Brain microvascular endothelial cell (primary cell): ENCODE measurements at places on chromosomes 4 and X.

- no peak for DNase-seq
Measured at GRCh38 chrX:9249051-9249846, 215.3 kb upstream of the FAM9B start.

DNA sequence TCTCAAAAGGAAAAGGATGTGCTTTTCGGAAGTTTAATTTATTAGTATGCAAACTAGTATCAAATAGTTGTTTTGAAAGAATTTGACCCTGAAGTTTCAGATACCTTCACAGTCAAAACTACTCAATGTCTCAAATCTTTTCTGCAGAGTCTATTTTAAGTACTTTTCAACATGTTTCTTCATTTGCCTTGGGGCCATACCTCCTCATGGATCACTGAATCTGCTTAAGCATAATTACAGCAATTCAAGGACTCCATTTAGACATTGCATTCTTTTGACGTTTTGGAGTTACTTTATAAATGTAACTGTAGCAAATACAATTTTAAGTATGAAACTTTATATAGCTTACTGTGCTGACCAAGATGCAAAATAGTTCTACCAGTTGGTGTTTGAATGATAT, 25.5 kb downstream of the PALLD start:
- no peak for DNase-seq

DNA sequence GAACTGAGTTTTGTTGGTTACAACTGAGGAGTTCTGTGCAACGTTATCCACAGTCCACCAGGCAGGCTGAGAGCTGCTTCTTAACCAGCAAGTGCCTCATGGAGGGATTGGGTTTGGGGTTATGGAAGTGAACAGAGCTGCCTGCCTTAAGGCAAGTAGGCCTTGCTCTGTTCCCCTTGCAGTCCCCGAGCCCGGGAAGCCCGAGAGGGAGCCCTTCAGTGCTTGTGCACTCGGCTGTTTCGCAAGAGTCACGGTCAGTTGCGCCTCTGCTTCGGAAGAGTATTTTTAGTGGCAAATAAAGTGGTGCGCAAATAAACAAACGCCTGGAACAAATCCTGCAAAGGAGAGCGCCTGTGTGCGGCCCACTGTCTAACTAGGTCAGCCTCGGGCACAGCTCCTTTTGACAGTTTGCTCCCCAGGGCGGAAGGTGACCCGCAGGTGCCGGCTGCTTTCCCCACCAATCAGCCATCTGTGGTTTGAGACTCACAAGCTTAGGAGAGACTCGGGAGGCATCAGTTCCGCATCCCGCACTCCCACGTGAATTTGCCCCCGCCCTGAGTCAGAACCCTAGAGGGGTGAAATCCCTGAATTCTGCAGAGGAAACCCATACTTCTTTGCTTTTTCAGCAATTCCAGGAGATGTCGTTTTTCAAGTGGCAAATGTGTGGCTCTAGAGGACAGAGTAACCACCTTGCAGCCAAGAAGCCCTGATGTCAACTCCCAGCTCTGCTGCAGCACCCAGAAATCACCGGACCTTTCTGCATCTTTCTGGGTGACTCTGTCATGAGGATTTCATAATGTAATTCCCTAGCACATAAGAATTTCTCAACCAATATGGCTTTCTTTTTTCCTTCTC, 56.8 kb downstream of the LGI2 start:
- no peak for DNase-seq

GRCh38 chr4:80172203-80172602, 25.1 kb upstream of the PRDM8 start:
- no peak for DNase-seq

DNA sequence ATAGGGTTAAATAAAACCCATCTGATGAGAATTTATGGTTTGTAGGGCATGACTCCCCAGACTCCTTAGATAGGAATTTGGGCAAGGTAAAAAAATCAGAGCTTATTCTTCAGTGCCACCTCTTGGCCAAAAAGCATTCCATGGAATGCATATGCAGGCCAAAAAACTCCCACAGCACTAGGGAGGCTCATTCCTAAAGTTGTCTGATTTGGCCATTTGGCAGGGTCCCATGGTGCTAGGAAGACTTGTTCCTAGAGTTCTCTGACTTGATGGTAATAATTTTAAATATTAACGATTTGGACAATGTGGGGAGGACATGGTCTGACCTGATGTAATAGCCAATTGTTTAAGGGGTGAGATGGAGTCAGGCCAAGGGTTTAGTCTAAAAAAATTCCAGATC, 93.0 kb downstream of the SPIN4 start:
- no peak for DNase-seq

- peak; percentile 86 for DNase-seq
Measured at GRCh38 chr4:159047478-159048165, 55.3 kb upstream of the RAPGEF2 start.

- no peak for DNase-seq
Measured at GRCh38 chr4:150462743-150463142, 119.2 kb upstream of the MAB21L2 start.

GRCh38 chr4:95362906-95363558, 185.7 kb downstream of the UNC5C start:
- peak; percentile 6 for DNase-seq

GRCh38 chr4:114343015-114343414, 255.6 kb upstream of the UGT8 start:
- no peak for DNase-seq

DNA sequence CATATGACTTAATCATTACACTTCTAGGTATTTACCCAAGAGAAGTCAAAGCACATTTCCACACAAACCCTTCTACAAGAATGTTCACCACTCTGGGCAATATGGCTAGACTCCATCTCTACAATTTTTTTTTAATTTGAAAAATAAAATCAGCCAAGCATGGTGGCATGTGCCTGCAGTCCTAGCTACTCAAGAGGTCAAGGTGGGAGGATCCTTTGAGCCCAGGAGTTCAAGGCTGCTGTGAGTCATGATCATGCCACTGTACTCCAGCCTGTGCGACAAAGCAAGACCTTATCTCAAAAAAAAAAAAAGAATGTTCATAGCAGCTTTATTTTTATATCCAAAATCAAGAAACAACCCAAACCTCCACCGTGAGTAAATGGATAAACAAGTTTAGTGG, 70.3 kb upstream of the MBNL3 start:
- no peak for DNase-seq

- DNase-seq = no peak
Measured at GRCh38 chrX:49060914-49061313, 2.1 kb downstream of the CCDC120 start.

DNA sequence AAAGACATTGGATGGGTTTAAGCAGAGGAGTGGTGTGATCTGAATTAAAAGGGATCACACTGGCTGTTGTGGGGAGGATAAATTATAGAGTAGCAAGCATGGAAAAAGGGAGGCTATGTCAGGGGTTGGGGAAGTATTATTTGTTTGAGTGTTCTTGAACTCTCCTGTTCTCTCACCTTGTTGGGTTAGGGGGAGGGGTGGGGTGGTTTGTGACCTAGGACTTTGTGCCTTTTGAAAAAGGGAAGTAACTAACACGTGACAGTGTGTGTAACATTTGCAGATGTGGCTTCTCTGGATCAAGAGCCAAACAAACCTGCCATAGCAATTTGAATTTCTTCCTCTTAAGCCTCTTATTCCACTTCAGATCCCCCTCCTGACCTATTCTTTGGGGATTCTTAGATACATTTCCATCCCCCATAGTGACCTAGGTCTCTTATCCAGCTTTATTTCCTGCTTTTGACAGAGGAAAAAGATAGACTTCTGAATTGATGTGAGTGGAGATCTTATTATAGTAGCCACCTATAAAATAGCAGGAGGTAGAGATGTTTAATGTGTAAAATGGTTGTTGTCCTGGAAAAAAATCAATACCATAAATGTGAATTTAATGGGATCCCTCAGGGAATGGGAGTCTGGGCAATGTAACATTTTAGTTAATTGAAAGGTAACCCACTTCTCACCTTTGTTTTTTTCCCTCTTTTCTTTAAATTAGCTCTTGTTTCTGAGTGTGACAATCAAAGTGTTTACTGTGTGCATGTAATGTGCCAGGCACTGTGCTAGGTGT, 120.4 kb downstream of the CT47B1 start:
- DNase-seq = no peak

- no peak for DNase-seq
Measured at GRCh38 chr4:67746797-67747495, 7.2 kb downstream of the GNRHR start.

DNA sequence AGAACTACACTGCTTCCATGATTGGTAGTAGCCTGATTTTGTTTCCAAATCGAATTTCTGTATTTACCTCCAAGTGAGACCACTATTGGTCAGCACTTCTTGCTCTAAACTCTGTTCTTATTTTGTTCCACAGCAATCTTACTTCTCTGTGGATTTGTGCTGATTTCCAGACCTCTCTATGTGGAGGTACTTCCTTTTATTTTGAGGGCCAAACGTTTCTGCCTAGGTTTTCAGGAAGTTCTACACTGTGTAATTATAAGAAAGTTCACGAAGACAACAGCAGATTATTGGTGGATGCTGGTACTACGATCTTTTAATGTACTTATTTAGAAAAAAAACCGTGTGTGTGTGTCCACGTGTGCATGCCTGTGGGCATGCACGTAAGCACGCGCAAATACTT, 46.7 kb downstream of the DTHD1 start:
- DNase-seq = no peak

- no peak for DNase-seq
Measured at GRCh38 chr4:94595880-94596483, 144.2 kb downstream of the PDLIM5 start.

DNA sequence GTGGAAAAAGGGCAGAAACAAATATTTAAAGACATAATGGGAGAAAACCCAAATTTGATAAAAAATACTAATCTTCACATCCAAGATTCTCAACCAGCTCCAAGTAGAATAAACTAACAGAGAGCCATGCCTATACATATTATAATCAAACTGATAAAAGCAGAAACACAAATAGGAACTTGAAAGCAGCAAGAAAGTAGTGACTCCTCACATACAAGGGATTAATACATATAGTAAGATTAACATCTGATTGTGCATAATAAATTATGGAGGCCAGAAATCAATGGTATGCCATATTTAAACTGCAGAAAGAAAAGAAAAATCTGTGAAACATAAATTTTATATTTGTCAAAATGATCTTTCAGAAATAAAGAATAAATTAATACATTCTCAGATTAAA, 454.3 kb upstream of the PCDH10 start:
- no peak for DNase-seq

- DNase-seq = no peak
Measured at GRCh38 chrX:10015723-10016518, 48.8 kb downstream of the CLDN34 start.

DNA sequence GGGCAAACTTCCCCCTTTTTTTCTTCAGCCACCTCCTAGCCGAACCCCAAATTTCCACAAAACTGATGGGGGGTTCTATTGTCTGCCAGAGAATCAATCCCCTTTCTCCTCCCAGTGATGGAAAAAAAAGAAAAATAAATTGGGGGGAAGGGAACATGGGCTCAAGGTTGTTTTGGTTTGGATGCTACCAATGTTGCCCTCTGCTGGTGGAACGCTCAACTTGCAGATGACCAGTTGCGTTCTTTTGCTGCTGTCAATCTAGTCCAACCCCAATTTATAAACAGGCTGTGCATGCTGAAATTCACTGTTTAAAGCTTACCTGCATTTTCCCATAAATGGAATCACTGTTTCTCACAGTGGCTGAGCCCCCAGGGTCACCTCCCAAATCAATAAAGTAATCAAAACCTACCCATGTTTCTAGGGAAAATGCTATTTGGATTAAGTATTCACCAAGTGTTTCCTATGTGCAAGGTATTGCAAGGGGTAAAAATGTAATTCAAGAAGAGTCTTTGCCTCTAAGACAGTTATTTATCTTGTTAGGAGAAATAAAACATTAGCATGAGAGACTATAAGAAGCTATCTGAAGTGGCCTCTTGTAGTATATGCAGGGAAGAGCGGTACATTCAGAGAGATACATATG, 116.7 kb upstream of the TMEM164 start:
- DNase-seq = peak; percentile 38

DNA sequence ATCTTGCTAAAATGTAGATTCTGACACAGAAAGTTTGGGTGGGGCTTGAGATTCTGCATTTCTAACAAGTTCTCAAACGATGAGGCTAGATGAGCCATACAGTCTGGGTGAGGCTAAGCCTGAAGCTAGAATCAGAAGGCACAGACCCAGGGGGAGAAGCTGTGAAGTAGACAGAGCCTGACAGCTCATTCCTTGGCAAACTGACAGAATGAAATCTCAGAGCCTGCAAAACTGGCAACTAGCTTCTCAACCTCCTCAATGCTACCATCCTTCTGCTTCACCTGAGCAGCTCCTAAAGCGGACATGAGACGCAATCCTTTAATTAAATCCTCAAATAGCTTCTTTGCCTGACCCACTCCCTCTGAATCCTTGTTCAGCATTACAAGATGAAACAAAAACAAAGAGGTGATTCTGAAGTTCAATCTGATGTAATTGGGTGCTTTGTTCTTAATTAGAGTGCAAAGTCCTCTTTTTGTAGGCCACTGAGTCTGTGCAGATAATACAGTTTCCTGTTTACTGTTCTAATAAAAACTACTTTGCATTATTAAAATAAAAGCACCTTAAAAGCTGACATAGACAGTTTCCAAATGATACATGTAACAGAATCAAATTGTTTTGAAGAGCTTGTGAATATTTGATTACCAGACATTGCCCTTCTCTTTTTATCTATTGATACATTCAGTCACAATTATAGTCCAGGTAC, 71.0 kb upstream of the BMP2K start:
- peak; percentile 73 for DNase-seq

- peak; percentile 79 for DNase-seq
Measured at GRCh38 chr4:168630445-168631187, 133.8 kb downstream of the PALLD start.

- DNase-seq = peak; percentile 43
Measured at GRCh38 chr4:13989501-13989900, 362.0 kb upstream of the BOD1L1 start.

DNA sequence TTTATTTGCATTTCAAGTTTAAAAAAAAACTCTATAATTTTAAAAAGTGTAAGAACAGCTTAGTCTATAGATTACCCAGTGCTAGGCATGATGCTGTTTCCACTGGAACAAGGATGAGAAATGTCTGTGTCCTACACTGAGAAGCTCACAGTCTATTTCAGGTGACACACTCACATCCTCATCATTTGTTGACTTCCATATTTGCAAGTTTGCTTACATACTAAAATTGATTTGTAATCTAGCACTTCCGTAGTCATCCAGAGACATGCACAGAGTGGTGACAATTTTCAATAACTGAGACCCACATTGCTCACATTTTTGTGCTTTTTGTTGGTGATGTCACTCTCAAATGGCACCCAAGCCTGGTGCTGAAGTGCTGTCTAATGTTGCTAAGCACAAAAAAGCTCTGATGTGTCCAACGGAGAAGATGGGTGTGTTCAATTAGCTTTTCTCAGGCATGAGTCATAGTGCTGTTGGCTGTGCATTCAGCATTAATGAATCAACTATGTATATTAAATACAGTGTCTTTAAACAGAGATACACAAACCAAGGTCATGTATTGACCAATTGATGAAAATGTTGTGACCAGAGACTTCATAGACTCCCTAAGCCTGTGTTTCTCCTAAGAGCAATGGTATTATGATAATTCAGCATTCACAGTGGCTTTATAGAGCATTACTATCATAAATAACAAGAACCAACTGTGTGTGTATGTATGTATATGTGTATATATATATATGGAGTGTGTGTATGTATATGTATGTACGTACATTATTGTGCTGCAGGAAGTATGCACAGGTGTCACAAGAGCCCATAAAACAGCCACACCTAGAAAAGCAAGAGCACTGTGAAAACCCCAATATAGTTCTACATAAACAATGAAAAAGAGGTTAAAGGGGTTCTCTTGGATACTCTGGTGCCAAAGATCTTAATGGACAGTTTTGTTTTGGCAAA, 31.2 kb upstream of the VCX3B start:
- DNase-seq = no peak

- DNase-seq = no peak
Measured at GRCh38 chr4:7773401-7774180, 166.1 kb downstream of the AFAP1 start.

- DNase-seq = no peak
Measured at GRCh38 chr4:150206265-150206664, 128.0 kb downstream of the DCLK2 start.
